ENCODE measurements at places on chromosomes 3 and 15.

DNA sequence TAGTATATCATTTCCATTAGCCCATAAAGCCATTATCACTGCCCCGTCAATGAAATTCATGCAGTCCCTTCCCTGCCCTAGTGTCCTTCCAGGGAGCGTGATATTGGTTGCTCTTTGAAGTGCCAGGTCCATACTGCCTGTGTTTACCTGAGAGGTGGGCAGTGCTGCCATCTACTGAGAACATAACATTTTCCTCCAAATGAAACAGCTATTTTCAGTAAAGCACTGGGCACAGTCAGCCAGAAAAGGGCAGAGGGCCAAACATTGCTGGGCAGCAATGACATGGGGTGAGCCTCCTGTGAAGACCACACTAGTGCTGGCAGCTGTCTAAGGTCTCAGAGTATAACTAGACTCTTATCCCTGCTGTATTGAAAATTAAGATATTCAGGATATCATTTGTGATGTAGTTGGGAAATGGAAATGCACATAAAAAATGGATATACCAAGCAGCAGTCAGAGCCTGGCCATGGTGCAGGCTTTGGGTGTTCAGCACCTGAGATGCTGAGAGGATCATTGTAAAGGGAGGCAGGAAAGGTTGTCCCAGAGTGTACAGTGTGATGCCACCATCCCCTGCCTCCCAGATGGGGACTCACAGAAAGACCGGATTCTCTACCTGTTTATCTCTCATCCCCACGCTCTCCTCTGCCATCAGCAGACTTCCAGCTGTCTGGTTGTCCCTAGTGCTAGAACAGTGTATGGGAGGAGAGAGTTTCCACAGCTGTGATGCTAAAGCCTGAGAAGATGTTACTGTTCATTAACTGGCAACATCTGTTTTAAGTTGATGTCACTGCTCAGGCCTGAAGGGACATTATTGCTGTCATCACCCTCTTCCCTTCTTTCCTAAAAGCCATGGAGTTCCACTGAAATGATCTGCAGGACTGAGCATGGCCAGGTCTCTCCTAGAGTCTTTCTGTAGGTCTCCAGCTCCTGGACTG is 108.8 kb downstream of the ARNT2 start:
- no peak for DNase-seq

DNA sequence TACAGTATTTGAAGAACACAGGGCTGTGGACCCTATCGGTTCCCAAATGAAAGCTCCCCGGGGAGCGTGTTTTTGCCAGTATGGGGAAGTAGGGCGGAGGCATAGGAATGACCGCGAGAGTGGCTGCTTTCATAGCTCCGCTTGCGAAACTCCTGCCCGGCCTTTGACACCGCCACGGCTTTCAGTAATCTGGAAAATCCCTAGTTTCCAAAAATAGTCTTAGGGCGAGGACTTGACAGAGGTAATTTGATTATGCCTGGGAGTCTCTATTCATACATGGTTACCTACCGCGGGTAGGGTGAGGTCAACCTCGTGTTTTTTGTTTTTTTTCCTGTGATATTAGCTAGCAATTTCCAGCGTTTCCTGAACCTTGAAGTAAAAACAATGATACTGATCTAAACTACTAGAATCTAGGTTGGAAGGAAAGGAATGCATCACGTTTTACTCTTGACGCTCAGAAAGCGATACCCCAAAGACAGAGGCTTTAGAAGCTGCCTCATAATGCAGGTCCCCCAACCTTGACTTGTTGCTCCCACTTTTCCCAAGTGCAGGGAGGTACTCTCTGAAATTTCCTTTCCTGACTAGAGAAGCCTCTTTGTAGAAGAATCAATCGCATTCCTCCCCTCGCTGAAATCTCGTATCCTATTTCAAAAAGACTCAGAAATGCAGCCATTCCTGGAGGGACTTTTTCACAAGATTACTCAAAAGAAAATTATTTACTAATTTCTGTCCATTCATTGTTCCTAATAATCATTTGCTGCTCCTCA is 894 bp upstream of the CCNL1 start:
- peak; percentile 46 for DNase-seq

DNA sequence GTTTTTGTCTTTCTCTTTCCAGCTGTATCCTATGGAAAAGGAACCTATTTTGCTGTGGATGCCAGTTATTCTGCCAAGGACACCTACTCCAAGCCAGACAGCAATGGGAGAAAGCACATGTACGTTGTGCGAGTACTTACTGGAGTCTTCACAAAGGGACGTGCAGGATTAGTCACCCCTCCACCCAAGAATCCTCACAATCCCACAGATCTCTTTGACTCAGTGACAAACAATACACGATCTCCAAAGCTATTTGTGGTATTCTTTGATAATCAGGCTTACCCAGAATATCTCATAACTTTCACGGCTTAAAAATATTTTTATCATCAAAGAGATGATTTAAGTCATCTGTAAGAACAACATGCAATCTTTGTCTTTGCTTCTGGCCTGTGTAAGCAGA is 44.9 kb upstream of the PARP14 start:
- DNase-seq = no peak

GRCh38 chr3:127790882-127791183 is 31.5 kb downstream of the MGLL start:
- no peak for DNase-seq

GRCh38 chr3:49470714-49471420 is 800 bp downstream of the DAG1 start:
- DNase-seq = no peak

DNA sequence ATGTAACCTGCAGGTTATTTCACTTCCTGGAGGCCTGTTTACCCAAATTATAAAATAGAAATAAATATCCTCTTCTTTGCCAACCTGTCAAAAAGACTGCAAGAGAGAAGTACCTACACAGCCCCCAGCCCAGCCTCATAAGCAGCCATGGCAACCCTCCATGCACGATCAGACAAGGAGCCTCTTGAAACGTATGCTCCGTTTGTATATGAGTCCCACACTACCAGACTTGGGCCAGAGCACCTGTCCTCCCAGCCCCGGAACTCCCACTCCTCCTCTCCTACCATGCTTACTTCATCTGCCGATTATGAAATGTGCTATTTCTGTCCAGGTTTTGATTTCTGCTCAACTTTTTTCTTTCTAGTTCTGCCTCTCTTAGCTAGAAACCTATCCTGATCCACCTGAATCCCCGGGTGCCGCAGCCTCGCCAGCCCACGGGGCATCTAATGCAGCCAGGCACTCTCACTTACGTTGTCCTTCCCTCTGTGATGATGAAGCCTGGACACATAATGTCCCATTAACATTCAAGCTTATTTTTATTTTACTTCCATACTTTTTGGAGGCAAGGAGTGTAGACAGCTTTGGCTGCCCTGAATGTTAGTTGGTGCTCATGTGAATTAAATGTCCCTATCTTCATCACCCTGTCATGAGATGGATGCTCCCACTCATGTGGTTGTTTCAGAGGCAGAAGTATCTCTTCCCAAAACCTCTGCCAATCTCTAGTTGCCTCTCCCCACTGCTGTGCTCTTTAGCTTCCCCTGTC is 73.8 kb downstream of the MB21D2 start:
- no peak for DNase-seq

DNA sequence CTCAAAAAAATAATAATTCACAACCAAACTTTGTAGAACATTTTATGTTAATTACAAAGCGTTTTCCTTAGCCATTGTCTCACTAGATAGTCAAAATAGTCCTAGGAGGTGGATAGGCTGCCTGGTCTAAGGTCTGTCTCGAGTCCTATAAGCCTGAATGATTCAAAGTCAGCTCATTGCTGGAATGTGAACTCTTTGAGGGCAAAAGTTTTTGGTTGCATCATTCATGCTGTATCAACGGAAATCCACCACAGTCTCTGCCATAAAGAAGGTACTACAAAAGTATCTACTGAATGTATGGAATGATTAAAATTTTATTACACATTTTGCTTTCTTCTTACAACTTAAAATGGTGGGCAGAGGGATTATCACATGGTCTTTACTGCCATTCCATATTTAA is 387.3 kb upstream of the RARB start:
- DNase-seq = no peak
